OCI-M1 (cell line): ENCODE measurements at places on chromosomes 16 and 17.

DNA sequence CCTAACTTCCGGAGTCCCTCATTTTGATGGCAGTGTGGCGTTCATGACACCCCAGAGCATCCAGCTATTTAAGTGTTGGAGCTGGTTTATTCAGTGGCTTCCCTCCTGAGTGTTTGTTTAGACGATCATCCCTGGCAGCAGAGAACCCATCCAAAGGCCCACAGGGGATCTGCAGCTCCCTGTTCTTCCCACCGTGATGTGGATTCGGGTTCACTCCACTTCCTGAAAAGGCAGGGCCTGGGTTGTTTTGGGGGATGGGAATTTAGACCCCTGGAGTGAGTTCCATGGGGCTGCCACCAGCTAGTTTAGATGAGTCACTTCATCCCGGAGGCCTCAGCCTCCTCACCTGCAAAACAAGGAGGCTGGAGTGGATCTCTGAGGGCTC, 2.3 kb downstream of the KSR1 start:
- no peak for DNase-seq

DNA sequence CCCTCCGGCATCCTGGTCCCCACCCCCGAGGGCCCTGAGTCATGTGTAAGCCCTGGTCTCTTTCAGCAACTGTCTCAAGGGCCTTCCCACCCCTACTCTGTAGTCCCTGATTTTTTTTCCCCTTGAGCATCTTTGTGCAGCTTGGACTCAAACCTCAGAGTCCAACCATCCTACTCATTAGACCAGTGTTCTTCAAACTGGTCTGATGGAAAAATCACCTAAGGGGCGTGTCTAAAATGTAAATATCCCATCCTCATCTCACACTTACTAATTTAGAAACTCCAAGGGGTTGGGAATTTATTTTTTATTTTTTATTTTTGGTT, 624 bp downstream of the G6PC3 start:
- DNase-seq, result no peak

DNA sequence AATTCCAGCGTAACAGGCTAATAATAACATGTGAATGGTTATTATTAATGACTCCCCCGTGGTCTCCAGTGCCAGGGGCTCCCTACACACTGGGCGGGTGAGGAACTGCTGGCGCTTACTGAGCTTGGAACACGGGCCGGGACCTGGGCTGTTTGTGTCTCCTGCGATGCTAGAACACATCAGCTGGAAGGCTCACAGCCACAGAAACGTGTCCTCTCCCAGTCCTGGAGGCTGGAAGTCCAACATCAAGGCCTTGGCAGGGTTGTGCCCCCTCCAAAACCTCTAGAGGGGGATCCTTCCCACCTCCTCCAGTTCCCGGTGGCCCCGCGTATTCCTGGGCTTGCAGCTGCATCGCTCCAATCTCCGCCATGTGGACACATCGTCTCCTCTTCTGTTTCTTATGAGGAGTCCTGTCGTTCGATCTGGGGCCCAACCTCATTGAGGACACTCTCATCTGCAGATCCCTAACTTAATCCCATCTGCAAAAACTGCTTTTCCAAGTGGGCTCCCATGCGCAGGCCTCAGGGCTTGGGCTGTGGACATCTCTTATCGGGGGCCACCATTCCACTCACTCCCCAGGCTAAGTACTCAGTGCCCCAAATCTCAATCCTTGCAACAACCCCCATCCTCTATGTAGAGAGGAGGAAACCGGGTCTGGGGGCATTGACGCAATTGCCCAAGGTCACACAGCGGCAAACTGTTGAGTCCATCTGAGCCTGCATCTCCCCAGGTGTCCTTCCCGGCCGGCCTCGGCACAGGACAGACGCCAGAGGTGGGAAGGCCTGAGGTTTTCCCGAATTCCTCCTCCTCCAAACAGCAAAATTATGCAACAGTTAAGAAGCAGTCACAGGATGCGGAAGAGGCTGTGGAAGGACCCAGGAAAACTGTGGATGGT, 193.9 kb downstream of the IRF8 start:
- no peak for DNase-seq

- no peak for DNase-seq
These were observed 859.1 kb upstream of the GOT2 start for GRCh38 chr16:59593194-59593661.

DNA sequence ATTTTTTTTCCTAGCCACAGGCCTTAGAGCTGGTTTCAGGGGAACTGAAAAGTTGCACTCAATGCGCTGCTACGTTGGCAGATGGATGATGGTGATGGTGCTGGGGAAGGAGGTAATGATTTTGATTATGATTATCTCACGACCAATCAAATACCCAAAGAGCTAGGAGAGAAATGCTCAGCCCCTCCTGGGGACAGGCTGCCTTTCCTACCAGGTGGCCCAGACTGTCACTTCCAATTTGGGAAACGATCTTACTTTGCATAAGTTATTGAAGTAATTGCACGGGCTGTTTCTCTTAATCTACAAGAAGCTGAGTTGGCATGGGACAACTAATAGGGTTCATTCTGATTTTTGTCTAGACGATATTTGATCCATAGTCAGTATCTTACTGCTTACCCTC, 379.7 kb upstream of the EEF2KMT start:
- no peak for DNase-seq

- DNase-seq, result no peak
These were observed 311.5 kb upstream of the KCNJ16 start for GRCh38 chr17:69763503-69763902.

DNA sequence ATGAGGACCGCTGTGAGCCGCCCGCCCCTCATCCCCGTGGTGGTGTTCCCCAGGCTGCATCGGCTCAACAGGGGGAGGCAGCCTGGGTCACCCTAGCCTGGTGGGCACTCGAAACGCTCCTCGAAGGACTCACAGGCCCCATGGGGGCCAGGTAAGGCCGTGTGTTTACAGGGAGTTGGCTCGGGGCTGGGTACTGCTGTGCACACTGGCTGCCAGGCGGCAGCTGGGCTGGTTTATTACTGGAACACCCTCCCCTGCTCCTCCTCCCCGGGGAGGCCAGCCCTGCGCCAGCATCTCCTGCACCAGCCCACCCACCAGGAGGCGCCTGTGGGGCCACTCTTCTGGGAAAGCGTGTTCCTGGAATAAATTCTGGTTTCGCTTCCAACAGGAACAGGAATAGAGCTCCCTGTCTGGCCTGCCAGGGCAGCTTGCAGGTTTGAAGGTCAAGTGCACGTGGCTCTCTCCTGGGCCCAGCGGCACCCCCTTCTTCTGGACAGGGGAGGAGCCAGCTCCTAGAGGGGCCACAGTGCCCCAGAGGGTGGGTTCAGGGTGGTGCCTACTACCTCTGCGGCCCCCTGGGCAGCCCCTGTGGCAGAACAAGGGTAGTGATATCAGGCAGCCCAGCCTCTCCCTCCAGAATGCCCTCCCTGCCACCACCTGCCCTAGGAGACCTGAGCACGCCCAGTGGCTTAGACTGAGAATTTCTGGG, 11.3 kb downstream of the MCRIP1 start:
- peak; percentile 95 for DNase-seq

DNA sequence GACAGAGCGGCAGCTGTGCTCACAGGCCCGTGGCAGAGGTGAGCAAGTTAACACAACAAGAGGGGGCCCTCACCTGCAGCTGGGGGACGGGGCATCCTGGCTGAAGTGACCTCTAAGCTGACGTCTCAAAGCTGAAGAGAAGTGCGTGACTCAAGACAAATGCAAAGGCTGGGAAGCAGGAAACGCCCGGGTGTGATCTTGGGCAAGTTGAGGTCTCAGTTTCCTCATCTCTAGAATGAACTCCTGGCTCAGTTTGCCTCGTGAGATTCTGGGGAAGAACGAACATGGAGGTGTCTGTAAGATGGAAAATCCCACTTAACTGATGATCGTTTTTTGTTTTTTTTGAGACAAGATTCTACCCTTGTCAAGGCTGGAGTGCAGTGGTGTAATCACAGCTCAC, 40.1 kb upstream of the C1QL1 start:
- no peak for DNase-seq

DNA sequence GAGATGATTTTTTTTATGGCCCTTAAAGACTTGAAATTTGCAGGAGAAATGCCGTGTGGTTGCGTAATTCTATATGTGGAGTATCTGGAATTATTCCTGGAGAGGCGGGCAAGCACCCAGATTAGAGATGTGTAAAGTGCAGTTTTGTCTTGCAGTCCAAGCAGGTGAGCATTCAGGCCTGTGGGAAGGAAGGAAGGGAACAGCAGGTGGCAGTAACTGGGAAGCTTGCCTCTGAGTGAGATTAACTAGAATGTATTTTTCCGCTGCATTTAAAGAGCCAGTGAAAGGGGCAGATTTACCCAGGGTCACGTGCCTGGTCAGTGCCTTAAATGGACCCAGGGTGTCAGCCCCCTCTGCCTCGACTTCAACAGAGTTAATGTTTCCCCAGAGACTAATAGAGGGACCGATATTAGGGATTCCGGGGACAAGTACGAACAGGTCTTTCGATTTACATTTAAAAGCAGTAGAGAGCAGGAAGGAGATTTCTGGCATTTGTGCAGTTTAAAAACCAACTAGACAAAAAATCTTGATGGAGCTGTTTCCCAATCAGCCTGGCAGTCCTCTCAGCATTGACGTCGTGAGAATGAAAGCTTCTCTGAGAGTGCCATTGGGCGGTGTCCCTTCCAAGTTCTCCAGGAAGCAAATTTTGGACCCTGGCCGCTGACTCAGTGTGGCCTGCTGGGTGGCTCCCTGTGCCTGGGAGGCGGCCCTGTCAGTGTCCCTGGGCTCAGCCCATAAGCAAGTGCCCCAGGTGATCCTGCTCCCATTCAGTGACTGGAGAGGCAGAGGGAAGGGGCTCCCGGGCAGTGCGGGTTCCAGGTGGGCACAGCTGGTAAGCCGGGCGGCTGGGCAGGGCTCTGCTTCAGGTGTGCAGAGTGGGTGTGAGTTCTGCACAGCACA, 38.2 kb downstream of the KSR1 start:
- peak; percentile 19 for DNase-seq

DNA sequence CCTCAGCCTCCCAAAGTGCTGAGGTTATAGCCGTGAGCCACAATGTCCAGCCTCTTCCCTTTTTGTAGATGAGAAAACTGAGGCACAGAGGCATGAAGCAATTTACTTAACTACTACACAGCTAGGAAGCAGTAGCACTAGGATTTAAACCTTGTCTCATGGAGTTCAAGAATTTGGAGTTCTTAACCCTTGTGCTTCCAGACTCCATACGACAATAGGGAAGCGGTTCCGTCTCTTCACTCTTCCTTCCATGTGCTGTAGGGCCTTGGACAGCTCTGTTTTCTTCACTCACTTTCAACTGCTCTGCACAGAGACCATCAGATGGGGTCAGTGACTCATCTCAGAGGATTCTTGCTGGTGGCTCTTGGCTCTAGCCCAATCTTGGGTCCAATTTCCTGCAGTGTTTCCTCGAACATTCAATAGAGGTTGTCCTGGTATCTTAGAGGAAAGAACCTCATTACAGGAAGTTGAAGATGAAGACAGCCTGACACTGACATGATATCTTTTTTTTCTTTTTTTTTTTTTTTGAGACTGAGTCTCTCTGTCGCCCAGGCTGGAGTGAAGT, 19.3 kb downstream of the ITGAL start:
- peak; percentile 95 for DNase-seq

- no peak for DNase-seq
These were observed 12.2 kb upstream of the MRPS23 start for GRCh38 chr17:57861790-57862693.

DNA sequence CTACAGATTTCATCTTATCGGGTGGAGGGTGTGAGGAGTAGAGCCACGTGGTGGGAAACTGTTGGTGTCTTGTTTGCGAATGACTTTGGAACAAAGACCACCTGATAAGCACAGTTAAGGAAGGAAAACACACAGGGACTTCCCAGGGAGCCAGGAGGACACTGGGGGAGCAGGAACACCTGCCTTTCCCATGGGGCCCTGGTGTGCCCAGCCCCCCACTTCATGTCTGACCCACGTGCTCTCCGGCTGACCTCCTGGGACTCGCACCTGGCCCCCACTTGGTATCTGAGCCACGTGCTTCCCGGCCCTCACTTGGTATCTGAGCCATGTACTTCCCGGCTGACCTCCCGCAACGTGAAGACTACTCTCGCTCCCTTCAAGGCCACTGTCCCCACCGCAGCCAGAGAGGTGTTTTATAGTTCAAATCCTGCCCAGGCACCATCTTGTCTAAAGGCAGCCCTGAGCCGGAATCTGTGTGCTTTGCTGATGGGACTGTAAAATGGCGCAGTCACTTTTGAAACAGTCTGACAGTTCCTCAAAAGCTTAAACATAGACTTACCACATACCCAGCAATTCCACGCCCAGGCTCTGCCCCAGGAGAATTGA, 5.4 kb upstream of the CSNK1D start:
- DNase-seq, result no peak
